Stimulated activated CD8-positive, alpha-beta memory T cell treated with anti-CD3 and anti-CD28 coated beads, Interleukin-4, amount 100 ng/mL, for 1 hour (primary cell): ENCODE measurements at places on chromosomes 2 and 18.

GRCh38 chr2:21687589-21687988 lies 563.8 kb downstream of the TDRD15 start:
- no peak for DNase-seq

GRCh38 chr2:41387519-41387918 lies 660.3 kb upstream of the PKDCC start:
- DNase-seq = no peak

- no peak for DNase-seq
Observed at GRCh38 chr2:204416236-204416635, 129.0 kb upstream of the PARD3B start.

DNA sequence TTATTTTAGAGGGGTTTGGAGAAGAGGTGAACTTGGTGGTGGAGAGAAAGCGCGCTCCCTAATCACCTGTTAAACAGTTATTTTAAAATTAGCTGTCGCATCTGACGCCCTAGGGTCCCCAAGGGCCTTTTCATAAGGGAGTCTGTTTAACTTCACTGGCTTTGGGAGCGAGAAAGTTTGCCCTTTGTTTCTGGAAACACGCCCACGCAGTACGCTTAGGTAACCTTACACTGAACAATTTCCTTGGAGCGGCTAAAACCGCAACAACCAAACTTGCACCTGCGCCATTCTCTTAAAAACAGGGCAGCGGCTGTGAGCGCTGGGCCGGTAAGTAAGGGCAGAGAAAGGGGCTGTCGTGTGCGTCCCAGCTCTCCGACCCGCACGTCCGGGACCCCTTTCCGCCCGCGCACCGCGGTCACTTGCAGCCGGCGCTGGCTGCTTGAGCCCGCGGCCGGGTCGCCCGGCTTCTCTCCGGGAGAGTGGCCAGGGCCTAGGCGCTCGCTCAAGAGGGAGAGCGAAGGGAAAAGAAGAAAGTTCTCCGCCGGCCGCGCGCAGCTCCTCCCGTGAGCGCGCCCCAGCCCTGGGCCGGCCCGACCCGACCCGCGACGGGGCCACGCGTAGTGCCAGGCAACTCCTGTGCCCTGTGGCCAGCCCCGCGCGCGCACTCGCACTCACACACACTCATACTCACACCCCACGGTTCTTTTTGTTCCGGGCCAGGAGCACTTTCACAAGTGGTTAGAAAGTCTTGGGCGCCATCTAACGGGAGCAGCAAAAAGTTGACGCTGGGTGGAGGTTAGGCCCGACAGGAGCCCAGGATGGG lies 19.2 kb downstream of the POU3F3 start:
- DNase-seq = no peak

- no peak for DNase-seq
Observed at GRCh38 chr18:47677952-47678351, 252.5 kb downstream of the SMAD2 start.
